Pericardium fibroblast (primary cell): ENCODE measurements at places on chromosomes 6 and 20. TPM values are rescaled to one million over a fixed set of nuclear protein-coding genes. Genes with fewer than 3 reads are reported as not detected.

Gene ADGRG6
- total RNA-seq: 12.1 and 17.6 TPM in 2 replicates

Gene SNAP91
- total RNA-seq: 0.12 TPM in 1 of 2 replicates, not detected in the other

Gene AAR2
- total RNA-seq: 27.9 and 34.0 TPM in 2 replicates

Gene DLK2
- 0.23 and 5.8 TPM in 2 replicates for total RNA-seq

Gene GABRR1
- total RNA-seq: not detected in 2 replicates

Gene MDFI
- 15.1 and 30.8 TPM in 2 replicates for total RNA-seq

Gene CDK19
- 6.5 and 11.2 TPM in 2 replicates for total RNA-seq

Gene ACSS2
- total RNA-seq: 48.3 and 63.7 TPM in 2 replicates

Gene MATN4
- 1.6 TPM in 1 of 2 replicates, not detected in the other for total RNA-seq

Gene LY6G6F
- not detected in 2 replicates for total RNA-seq

Gene EIF6
- 83.6 and 107 TPM in 2 replicates for total RNA-seq

Gene ARG1
- not detected in 2 replicates for total RNA-seq

Gene PROKR2
- total RNA-seq: not detected in 2 replicates

Gene PDE7B
- total RNA-seq: 7.5 and 7.7 TPM in 2 replicates

Gene CFAP61
- total RNA-seq: not detected in 2 replicates

Gene PCNA
- 43.3 and 59.5 TPM in 2 replicates for total RNA-seq

Gene ZNF322
- total RNA-seq: 8.4 and 11.8 TPM in 2 replicates

Gene CCN6
- total RNA-seq: not detected in 2 replicates

Gene MYCT1
- total RNA-seq: 0.35 and 3.1 TPM in 2 replicates

Gene ENPP5
- 0.51 and 0.70 TPM in 2 replicates for total RNA-seq

Gene CST7
- not detected in 2 replicates for total RNA-seq

Gene FOXF2
- total RNA-seq: 0.82 and 4.5 TPM in 2 replicates
